ENCODE measurements at places on chromosomes 3 and 15.

- DNase-seq, result no peak
Observed at GRCh38 chr3:52399131-52399530, 45.8 kb downstream of the SEMA3G start.

GRCh38 chr15:57203906-57204305, 172.4 kb upstream of the CGNL1 start:
- DNase-seq, result no peak

DNA sequence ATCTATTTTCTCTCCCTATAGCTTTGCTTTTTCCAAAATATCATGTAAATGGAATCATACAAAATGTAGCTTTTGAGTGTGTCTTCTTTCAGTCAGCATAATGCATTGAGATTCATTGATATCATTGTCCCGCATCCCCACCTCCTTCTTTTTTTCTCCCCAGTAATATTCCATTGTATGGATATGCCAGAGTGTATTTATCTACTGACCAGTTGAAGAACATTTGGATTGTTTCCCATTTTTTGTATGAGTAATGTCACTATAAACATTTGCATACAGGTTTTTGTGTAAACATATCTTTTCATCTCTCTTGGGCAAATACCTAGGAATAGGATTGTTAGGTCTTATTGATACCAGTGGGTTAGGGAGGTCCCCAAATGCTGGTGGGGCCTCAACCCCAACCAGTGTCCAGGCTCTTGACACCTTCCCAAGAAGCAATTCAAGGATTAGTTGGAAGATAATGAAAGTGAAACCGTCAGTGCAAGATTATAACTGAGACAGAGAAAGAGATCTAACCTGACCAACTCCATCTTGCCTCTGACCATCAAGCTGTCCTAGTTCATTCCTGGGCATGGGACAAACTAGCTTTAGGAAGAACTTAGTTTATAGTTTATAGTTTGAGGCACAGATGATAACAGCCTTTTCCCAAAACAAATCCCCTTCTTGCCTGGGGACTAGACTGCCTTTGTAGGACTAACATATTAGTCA, 7.4 kb upstream of the SLC33A1 start:
- DNase-seq, result no peak

- no peak for DNase-seq
Observed at GRCh38 chr3:64266065-64266931, 41.0 kb upstream of the PRICKLE2 start.

DNA sequence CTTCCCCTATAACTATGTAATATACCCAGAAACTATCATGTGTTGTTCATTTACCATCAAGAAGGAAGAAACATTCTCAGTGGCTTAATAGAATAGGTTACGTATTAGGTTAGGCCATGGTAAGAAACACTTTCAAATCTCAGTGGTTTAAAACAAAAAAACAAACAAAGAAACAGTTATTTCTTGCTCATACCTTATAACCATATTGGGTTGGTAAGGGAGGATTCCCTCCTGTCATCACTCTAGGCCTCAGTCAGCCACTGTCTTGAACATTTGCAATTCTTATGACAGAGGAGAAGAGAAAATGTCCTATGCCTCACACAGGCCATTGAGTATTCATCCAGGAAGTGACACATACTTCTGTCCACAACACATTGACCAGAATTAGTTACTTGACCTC, 727.7 kb upstream of the NECTIN3 start:
- DNase-seq, result no peak

- no peak for DNase-seq
Observed at GRCh38 chr3:168155303-168155702, 59.6 kb upstream of the GOLIM4 start.

GRCh38 chr3:31789429-31789828, 191.6 kb downstream of the OSBPL10 start:
- no peak for DNase-seq

DNA sequence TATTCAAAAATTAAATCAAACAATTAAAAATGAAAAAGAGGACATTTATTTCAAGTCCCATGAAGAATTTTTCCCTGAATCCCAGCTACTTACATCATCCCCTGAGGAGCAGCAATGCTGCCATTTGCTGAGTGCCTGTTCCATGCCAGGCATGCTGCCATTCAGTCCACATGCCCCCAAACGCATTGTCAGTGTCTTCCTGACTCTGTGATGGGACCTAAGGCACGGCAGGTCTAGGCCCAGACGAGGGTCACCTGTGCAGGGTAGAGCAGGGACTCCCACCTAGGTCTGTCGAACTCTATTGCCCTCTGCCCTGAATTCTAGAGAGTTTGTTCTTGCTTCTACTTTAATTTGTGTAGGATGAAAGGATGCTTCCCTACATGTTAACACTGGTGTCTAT, 7.0 kb downstream of the PSTPIP1 start:
- no peak for DNase-seq

DNA sequence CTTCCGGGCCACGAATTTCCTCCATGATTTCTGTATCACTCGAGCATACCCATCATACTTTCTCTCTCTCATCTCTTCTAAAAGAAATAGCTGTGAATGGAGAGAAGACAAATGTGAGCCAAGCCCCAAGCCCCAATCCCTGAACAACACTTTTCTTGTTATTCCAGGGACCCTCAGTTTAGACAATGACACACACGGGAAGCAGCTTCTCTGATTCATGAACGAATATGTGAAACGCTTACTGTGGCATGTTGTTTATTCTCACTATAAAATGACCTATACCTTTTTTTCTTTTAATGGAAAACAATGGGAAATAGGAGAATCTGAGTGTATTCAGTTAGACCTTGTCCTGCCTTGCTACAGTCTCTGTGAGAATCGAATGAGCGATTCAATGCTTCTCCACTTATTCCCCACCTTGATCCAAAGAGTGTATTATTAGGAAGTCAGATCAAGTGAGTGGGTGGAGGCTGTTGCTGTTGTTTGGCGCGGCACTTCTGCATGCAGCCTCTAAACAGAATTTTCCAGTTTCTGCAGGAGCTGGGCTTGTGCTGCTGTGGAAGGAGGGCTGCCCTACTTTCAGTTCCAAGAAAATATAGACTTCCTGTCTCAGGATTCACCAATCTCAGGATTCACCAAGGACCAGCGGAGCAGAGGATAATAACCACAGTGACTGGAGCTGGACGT, 32.4 kb upstream of the LDHAL6B start:
- DNase-seq, result no peak

DNA sequence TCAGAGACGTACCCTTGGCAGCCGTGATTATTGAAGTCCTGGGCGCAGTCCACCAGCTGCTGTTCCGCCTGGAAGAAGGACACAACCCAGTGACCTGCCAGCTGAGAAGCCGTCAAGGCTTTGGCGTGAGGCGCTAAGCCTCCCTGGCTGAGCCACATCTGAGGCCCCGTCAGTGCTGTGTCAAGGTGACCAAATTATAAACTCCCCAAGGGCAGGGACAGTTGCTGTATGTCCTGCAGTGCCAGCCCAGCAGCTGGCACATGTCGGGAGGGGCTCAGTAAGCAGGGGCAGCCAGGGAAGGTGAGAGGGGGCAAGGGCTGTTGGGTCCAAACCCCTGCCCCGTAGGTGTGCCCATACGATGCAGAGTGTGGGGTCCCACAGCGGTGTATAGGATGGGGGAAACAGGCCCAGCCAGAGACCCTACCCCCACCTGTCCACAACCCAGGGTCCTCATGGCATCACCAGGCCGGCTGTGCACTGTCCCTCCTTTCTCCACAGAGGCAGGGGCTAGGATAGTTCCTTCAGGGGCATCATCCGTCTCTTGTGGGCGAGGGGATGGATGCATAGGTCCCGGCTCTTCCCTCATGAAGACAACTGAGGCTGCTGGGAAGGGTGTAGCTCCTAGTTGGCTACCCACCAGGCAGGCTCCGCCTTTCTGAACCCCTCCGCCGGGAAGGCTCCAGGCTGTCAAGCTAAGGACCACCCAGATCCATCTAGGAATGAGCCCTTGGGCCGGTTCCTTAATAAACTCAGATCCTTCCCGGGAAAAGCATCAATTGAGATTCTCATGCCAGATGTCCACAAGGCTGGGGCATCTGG, 13.2 kb downstream of the CTSH start:
- DNase-seq, result no peak

DNA sequence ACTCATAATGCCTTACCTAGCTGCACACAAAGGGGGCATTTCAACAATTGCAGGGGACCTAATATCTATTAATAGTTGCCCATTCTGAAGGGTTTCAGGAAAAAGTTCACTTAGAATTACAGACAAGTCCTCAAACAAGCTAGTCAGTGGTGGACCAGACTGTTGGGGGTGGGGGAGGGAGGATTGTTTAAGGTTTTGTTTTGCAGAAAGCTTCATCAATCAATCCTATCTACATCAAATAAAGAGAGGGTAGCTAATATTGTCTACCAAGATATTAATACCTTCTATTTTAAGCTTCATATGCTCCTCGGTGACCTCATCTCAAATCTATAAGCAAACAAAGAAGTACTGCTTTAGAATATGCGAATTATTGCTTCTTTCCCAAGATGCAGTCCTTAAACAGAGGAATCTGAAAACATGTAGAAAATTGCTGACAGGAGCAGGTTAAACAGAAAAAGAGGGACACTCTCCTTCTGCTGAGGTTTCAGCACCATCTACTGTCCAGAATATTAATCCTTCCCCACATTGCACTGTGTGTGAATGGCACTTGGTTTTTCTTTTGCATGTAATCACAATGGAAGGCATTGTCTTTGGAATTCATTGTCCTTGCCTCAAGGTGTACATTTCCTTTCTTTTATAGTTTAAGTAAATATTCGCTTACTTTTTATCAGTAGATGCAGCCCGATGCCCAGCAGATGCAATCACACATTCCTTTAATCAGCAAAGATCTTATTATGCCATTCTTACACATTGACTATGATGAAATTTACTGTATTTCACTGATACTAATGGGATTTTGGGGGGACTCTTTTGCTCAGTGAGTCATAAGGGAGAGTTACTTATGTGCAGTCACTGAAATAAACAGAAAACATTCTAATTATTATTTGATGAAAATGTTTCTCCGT, 94.7 kb downstream of the IL5RA start:
- DNase-seq, result no peak

GRCh38 chr3:198071602-198072287, 111.7 kb downstream of the LMLN start:
- DNase-seq, result no peak

- DNase-seq, result no peak
Observed at GRCh38 chr15:36778531-36778930, 199.1 kb downstream of the CDIN1 start.

DNA sequence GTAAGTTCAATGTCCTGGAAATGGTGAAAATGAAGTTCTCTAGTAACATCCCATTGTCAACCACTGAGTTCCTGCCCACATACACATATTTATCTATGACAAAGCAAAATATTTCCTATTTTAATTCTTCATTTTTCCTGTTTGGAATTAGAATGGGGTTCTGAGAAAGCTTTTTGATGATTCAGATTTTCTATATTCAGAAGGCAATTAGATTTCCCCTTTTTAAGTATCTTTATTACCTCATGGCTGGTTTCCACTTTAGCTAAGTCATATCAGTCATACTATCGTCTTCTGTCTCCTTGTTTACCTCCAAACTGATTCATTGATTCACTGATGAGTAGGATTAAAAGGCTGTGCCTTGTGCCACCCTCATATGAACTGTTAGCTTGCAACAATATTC, 17.9 kb downstream of the ETFA start:
- no peak for DNase-seq

Measured in activated CD8-positive, alpha-beta memory T cell treated with anti-CD3 and anti-CD28 coated beads for 48 hours (primary cell).